ENCODE measurements at places on chromosomes 2 and 18.

DNA sequence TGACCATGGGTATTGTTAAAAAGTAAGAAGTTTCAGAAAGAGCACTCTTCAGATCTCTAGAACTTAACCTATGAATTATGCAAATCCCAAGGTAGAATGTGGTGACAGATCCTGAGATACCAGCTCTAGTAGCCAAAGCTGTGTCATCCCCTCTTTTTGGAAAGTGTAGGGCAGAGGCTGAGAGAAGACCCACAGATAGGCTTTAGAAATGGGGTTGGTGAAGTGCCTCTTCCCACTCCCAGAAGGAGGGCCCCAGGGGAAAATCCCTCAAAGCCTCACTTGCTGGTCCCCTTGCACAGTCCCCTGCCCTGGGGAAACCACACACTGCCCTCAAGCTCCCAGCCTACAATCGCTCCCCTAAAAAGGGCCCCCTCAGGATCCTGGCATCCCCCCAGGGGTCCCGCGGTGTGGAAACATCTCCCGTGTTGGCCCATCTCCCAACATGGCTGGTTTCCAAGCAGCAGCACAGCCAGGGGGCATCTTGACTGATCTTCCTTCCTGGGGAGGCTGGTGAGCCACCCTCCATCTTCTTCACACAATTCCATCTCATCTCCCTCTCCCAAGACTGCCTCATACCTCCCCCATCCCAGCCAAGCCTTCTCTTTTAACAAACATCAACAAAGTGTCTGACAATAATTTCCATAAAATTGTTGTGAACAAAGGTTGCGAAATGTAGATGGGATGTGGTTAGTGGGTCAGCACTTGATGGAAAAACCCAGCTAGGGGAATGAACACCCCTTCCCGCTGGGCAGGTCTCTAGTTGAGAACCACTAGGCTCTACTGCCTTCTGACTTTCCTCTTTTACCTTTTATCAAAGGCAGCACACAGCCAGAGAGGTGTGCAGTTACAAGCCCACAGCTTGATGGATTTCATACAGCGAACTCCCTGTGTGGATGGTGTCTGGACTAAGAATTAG, 25.1 kb downstream of the MAL start:
- no peak for DNase-seq

- no peak for DNase-seq
Measured at GRCh38 chr2:120624061-120624737, 111.5 kb upstream of the GLI2 start.

DNA sequence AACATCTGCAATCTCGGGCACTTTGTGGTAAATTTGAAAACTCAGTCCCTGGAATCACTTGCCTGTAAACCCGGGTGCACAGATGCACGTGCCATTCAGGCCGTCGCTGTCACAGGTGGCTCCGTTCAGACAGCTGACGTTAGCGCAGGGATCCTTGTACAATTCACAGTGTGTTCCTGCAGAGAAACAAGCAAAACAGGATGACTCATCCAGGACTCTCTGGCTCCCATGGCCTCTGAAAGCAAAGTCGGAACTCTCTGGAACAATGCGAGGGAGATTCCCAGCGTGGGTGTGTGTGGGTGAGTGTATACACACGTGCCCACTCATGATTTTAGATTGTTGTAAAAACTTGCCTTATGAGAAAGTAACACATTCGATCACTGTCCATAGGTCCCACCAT, 136.1 kb upstream of the PID1 start:
- no peak for DNase-seq

DNA sequence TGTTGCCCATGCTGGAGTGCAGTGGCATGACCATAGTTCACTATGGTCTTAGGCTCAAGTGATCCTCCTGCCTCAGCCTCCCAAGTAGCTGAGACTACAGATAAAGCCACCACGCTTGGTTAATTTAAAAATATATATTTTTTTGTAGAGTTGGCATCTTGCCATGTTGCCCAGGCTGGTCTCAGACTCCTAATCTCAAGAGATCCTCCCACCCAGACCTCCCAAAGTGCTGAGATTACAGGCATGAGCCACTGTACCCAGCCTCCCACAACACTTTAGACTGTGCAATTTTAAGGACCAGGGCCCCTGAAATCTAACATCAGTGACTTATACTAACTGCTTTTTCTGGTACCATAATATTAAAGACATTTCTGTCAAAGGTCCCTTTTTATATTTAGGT, 5.2 kb downstream of the TXNDC2 start:
- no peak for DNase-seq

- DNase-seq = no peak
Measured at GRCh38 chr2:65514555-65515195, 82.3 kb upstream of the SPRED2 start.

DNA sequence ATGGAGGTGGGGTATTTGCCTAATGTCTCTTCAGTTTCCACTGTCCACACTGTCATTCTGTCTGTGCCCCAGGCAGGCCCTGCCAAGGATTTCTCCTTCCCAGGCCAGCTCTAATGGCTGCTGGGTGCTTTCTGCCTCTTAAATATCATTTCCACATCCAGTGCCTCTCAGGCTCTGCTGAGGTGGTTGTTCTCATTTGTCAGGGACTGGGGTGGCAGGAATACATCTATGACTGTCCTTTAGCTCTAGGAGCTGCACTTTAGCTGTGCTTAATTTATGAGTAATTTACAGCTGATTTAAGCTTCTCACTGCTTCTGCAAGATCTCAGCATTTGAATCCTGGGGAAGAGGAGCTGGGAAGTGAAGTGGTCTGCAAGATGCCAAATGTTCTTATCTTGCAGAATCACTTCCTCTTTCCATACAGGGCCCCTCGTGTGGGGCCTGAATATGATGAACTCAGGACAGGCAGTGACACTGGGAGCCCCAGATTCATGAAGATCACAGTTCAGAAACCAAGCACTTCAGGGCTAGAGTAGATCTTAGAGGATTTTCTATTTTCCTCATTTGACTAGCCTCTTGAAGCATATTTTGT, 150.2 kb downstream of the FSHR start:
- no peak for DNase-seq

GRCh38 chr2:204321910-204322751, 223.1 kb upstream of the PARD3B start:
- DNase-seq = no peak

DNA sequence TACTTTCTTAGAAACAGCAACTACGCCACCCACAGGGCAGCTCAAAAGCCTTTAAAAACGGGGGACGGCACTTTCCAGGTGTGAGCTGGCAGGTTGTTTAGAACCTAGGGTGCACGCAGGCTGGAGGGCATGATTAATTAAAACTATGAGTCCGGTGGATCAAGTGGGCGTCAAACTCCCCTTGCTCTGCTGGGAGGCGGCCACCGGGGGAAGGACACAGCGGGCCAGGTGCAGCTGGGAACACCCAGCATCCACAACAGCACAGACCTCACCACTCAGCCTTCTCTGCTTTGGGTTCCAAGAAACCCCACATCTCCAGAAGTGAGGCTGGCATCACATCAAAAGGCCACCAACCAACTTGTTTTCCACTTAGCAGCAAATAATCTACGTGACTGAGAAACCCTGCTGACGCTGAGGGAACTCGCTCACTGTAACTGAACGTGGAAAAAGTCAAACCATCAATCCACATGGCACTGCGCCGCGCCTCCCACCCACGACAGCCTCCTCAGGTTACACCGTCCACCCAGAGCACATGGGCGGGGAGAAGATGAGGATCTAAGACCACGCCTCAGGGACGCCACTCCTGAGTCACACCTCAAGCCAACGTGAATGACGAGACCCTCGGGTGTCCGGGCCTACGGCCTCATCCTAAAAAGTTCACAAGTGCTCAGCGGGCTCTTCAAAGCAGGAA, 118.2 kb downstream of the ZNF516 start:
- DNase-seq = no peak

DNA sequence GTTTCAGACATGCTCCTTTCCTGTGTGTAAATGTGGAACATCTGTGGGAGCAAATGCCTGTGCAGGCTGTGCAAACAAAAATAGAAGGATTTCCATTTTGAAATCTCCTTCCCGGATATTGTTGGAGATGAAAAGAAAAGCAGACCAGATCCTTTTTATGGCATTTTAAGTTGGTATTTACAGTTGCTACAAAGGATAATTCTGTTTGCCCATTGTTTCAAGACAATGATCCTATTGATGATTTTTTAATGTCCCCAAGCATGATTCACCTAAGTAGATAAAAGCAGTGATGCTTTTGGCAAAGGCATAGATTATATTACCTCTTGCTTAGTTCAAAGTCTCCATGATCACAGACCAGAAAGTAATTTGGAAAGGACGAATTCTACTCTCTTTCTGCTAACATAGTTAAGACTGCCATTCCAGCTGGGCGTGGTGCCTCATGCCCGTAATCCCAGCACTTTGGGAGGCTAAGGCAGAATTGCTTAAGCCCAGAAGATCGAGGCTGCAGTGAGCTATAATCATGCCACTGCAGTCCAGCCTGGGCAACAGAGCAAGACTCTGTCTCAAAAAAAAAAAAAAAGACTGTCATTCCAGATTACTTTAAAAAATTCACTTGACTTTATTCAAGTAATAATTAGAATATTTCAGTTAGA, 209.6 kb upstream of the SLC39A10 start:
- no peak for DNase-seq

DNA sequence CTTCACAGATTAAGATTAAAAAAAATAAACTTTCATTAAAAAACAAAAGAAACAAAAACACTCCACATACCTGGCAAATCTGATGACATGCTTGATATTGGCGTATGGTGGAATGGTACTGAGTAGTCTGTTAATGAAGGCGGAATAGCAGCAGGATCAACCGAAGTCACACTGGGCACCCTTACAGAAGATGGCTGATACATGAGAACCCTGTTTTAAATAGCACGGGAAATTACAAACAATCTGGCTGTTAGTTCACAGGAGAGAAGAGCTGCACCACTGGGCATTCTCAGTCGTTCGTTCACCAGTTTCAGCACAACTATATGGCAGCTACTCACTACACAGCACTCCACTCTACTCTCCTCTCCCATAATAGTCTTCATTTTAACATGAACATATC, 64.0 kb upstream of the ST8SIA5 start:
- no peak for DNase-seq

- no peak for DNase-seq
Measured at GRCh38 chr2:233817995-233818638, 36.2 kb downstream of the HJURP start.

- DNase-seq = no peak
Measured at GRCh38 chr2:134549104-134549503, 169.7 kb downstream of the TMEM163 start.

GRCh38 chr2:41698678-41699422, 349.0 kb upstream of the PKDCC start:
- DNase-seq = peak; percentile 6

GRCh38 chr2:48399828-48400552, 130.0 kb upstream of the STON1 start:
- DNase-seq = no peak

DNA sequence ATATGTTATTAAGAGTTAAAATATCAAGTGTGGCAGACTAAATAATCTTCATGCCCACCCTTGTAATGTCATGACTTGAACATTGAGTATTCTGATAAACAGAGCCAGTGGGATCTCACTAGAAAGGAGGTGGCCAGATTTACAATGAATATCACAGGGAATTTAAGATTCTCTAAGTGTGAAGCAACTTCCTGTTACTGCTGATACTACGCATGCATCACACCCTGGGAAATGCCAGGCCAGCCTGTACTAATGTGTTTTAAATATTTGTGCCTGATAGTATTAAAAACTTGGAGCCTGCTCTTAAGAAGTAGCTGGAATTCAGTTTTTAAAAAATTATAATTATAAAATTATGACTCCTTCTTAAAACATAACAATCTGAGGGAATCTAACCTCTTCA, 148.3 kb downstream of the LAMA3 start:
- no peak for DNase-seq

DNA sequence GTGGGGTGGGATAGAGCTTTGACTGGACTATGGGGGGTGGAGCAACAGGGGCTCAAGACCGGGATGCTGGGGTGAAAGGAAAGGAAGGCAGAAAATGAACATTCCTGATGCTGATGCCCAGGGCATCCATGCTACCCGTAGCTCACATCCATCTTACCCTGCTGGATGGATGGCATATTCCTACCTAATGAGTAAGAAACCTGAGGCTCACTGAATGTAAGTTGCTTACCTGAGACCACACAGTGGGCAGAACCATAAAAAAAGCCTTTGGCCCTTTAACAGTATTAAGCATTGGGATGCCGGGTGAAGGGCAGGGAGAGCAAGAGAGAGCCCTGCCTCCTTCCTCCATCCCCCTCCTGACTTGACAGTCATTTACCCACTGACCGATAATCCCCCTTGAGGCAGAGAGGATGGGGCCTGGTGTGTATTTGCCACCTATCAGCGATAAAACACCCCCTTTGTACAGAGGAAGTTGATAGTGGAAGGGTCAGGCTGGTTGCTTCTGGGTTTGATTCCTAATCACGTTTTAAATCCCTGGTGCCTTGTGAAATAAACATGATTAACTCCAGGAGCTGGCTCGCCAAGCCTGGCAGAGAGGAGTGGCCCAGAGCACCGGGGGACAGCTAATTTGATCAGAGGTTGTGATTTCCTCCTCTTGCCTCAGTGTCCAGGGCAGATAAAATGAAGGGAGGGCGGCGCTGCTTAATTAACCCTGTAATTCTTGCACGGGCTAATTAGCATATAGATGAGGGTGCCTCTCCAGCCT, 105.9 kb upstream of the HS6ST1 start:
- DNase-seq = no peak

DNA sequence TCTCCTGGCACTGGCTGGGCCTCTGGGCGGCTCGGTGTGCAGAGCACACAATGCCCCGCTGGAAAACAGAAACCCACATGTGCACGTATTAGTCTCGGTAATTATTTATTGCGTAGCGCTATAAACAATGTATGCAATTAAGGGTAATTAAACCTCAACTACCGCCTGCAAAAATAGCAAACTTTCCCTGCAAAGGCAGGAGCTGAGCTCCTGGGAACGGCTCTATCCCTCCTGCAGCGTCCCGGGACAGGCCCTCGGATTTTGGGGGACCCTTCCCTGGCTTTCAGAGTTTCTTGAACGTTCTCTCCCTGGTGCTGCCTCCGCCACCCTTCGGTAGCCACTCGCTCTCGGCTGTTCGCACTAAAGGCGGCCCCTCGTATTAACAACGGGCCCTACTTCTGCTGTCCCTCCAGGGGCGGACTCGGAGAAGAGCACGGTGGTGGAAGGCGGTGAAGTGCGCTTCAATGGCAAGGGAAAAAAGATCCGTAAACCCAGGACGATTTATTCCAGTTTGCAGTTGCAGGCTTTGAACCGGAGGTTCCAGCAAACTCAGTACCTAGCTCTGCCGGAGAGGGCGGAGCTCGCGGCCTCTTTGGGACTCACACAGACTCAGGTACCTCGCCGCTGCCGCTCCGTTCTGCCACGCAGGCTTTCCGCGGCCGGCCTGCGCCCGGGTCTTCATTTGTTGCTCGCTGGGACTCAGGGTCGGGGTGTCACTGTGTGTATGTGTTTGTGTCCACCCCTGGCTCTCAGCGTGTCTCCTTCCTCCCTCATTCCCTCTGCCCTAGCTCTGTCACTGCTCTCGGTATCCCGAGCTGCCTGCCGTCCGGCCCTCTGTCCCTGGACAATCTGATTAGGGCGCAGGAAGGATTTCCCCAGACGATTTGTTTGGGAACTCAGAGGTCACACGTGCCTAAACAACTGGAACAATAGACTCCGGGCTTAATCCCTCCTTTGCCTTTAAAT, 1.2 kb downstream of the DLX1 start:
- no peak for DNase-seq

- no peak for DNase-seq
Measured at GRCh38 chr2:46847185-46847710, 68.4 kb downstream of the MCFD2 start.

All from stimulated activated CD4-positive, alpha-beta T cell treated with anti-CD3 and anti-CD28 coated beads, Interleukin-12 subunit alpha, Interleukin-12 subunit beta, amount 100 ng/mL, for 24 hours (primary cell).